GM23248 (cell line): ENCODE measurements at places on chromosomes 1 and 21.

GRCh38 chr1:177495878-177496277 is 325.1 kb downstream of the BRINP2 start:
- DNase-seq = peak; percentile 3

DNA sequence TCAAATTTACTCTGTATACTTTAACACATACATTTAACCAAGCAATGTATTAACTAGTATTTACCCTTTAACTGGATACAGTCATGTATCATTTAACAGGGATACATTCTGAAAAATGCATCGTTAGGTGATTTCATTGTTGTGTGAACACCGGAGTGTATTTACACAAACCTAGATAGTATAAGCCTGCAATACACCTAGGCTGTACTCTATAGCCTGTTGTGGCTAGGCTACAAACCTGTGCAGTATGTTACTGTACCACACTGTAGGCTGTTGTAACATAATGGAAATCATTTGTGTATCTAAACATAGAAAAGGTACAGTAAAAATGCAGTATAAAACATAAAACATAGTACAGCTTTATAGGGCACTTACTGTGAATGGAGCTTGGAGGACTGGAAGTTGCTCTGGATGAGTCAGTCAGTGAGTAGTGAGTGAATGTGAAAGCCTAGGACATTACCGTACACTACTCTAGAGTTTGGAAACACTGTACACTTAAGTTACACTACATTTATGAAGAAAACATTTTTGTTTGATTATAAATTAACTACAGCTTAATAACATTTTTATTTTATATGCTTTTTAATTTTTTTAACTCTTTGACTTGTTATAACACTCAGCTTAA is 21.3 kb downstream of the RGS4 start:
- peak; percentile 83 for DNase-seq

GRCh38 chr1:8256321-8256720 is 61.6 kb upstream of the SLC45A1 start:
- no peak for DNase-seq

DNA sequence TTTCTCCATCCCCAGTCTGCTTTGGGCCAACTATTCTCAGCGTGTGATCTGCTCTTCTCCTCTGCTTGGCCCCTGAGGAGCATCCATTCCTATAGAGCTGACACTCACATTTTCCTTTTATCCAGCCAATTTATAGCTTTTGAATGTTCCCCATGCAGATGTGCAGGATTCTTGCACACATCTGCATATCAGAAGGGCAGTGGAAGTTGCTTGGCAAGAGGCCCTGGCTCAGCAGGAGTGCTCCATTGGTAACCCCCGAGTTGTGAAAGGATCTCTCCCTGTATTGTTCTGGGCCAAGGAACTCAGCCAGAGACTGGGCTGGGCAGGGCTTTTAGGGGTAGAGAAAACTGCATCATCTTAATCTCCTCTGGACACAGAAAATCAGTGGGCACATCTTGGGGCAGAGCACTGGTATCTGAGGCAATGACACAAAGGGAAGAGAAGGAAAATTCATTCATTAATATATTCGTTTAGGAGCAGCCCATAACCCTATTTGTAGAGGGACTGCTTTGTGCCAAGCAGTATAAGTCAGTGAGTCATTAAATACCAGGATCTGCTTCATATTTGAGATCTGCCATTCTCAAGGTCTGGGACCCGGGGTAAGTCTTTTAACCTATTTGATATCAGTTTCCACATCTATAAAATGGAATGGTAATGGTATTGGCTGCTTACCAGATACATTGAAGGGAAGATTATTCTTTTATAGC is 31.0 kb upstream of the BEND5 start:
- no peak for DNase-seq

DNA sequence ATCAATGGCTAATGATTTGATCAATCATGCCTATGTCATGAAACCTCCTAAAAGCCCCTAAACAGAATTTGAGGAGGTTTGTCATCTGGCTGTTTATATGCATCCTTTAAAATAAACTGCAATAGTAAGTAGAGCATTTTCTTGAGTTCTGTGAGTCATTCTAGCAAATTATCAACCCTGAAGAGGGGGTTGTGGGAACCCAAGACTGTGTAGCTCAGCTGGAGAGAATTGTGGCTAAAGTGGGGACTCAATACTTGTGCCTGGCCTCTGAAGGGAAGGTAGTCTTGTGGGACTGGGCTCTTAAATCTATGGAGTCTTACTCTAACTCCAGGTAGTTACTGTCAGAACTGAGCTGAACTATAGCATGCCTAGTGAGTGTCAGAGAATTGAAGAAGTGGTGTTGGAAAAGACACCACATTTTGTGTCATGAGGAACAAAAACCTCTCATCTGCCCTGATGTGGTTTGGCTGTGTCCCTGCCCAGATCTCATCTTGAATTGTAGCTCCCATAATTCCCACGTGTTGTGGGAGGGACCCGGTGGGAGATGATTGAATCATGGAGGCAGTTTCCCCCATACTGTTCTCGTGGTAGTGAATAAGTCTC is 402.4 kb downstream of the USH2A start:
- DNase-seq = no peak

- DNase-seq = no peak
Observed at GRCh38 chr1:26156285-26157038, 2.4 kb upstream of the FAM110D start.

DNA sequence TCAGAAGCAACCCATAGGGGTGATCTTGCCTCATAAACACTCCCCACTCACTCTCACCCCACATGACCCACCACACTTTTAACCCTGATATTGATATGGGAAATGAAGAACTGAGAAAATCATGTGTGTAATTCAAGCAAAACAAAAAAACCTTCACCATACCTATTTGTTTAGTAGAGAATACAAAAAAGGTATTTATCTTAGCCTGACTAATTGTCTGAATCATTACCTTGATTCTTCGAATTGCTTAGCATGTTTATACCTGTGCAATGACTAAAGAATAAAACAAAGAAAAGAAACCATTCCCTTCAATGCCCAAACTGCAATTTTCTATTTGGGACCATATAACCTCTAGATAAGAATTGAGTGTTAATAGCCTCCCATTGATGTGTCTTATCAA is 1.8 kb downstream of the CLDN17 start:
- no peak for DNase-seq

DNA sequence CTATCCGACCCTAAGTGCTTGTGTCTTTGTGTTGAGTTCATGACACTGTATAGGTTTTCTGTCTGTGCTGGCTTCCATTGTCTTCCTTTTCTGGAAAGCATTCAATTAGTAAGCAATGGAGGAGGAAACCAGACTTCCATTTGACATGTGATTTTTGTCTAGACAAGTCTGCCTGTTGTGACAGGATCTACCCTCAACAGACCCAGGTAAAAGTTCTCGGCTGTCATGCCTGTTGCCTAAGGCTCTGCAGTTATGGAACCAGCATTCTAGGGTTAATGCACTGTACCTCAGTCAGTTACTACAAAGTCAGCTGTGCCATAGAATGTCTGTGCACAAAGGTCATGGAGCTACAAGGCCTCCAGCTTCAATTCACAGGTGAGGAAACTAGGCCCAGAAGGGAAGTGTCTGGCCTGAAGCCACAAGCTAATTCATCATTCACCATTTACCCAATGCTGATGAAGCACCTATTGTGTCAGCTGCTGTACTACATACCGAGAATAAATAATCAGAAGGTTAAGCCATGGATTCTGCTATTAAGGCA is 72.3 kb downstream of the PLPP3 start:
- no peak for DNase-seq

GRCh38 chr21:35028451-35028978 is 20.6 kb downstream of the RUNX1 start:
- DNase-seq = no peak

GRCh38 chr1:44707959-44708831 is 22.8 kb downstream of the RNU5D-1 start:
- peak; percentile 87 for DNase-seq

DNA sequence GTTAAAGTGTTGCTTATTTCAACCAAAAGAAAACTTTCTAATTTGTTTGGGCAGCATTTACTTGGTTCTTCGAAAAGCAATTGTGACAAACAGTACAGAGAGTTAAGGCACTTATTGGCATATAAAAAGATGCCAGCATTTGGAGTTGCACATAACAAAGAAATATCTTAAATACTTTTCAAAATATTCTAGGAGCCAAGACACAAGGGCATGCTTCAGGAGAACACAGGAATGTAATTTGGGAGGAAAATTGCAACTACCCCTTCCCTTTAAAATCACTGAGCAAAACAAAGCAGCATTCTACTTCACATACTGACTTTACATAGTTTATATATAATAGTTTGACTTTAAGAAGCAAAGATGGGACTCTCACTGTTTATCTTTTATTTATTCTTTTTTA is 4.6 kb upstream of the TIE1 start:
- DNase-seq = no peak

DNA sequence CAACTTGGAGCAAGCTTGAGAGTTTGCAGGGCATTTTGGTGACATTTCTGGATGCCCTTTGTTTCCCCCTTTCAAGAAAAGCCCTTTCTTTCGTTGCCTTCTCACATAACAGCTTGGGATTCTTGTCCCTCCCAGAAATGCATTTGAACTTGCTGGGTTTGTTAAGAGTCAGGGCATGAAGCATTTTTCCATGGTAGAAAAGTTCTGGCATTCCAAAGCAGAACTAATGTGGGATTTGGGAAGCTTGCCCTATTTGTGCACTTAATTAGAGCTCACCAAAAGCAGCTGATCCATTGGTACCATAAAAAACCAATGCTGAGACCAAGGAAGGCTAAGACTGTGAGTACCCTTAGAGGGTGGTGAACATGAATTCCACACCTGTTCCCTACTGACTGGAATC is 99.8 kb upstream of the HOOK1 start:
- DNase-seq = no peak
